Osteoblast (primary cell): ENCODE measurements at places on chromosomes 3 and 15. TPM values are rescaled to one million over a fixed set of nuclear protein-coding genes. Genes with fewer than 3 reads are reported as not detected.

PP2D1 gene
- not detected in 2 replicates for total RNA-seq

- no peak for DNase-seq
These were observed 2.1 kb upstream of the TMOD2 start for GRCh38 chr15:51749307-51749706.

DNA sequence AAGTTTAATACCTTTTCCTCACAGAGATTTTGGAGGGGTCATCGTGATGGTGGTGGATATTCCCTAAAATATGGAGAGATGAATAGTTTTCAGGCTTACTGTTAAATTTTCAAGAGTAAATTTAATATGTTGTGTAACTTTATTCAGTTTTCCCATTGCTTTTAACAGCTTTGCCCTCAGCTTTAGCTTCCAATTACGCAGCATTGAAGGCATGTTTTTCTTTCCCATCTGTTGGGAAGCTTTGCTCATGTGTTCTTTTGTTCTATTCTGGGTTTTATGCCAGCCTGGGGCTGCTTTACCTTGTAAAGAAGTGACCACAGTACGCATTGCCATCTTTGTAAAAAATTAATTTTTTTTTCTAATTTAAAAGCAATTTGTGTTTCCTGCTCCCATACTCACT is 151.5 kb downstream of the B3GALNT1 start:
- DNase-seq, result no peak

GRCh38 chr15:44711743-44712345 is 527 bp downstream of the B2M start:
- no peak for DNase-seq

OXSR1 gene
- 44.2 and 50.3 TPM in 2 replicates for total RNA-seq

SLC15A2 gene
- total RNA-seq, result under 0.01 and 0.29 TPM in 2 replicates
